Kasumi-1 (cell line): ENCODE measurements at places on chromosomes 12 and 14.

- no peak for DNase-seq
Observed at GRCh38 chr14:54275997-54276725, 120.6 kb upstream of the CDKN3 start.

GRCh38 chr12:88334271-88334670, 192.2 kb downstream of the TMTC3 start:
- no peak for DNase-seq

DNA sequence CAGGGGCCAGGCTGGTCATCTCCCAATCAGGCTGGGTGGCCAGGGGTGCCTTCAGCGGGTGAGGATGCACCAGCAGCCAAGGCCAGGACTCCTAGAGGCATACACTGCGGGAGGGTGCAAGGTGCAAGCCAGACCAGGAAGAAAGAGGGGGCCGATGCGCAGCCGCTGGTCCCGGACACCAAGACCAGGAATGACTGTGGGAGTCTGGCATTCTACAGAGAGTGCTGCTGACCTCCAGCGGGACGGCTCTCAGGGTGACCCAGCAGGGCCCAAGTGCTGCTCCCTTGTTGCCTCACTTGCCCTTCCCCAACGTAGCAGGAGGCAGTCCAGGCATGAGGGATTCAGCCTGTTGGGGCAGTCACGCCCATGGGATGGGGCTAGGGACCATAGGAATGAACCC, 35.8 kb downstream of the DEGS2 start:
- DNase-seq = no peak

GRCh38 chr12:109775172-109775881, 57.9 kb downstream of the TRPV4 start:
- DNase-seq = peak; percentile 60

DNA sequence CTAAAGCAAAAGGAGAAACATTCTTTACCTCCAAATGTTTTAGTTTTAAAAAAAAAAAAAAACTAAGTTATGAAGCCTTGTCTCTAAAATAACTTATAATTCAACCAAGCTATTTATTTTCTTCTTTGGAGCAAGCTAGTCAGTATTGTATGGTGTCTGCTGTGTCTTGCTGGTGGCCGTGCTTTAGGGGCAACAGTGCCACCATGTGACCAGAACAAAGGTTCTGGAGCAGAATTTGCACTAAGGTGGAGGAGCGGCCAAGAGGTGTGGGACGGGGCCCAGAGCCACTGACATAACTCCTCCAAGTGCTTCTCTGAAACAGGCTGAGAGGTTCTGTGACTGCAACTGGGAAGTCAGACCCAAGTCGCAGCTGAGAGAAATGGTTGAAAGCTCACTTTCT, 4.5 kb downstream of the FICD start:
- no peak for DNase-seq

DNA sequence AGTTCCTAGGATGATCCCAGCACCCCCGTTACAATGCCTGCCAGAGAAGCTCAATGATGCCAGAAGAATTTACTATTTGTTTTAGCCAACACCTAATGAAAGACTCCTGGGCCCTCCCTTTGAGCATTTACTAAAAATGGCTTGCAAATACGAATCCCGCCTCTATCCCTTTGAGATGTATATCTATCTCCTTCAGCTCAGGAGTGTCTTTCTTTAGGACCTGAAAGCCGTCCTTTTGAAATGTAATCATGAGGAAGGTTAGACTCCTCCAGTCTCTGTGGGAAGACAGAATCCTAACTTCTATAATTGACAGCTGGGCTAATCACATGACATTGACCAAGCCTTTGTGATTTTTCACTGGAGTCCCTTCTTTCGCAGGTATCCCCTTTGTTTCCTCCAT, 19.2 kb upstream of the DYNC1H1 start:
- DNase-seq = no peak

- DNase-seq = no peak
Observed at GRCh38 chr12:75834591-75834990, 197.0 kb downstream of the PHLDA1 start.

DNA sequence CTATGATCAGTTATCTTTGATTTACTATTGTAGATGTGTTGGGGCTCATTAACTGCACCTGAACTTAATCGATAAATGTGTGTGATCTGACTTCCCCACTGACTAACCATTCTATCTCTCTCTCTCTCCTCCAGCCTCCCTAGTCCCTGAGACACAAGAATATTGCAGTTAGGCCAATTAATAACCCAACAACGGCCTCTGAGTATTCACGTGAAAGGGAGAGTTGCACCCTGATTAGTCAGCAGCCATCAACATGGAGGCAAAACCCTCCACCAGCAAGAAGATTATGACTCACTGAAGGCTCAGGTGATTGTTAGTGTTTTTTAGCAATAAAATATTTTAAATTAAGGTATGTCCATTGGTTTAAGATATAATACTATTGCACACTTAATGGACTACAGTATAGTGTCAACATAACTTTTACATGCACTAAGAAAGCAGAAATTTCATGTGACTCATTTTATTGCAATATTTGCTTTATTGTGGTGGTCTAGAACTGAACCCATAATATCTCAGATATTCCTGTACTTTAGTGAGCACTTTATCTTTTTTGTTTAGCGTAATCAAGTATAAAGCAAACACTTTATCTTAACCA, 77.1 kb upstream of the PTGDR start:
- DNase-seq = no peak

- DNase-seq = no peak
Observed at GRCh38 chr12:94648578-94648977, 1.8 kb downstream of the TMCC3 start.

- no peak for DNase-seq
Observed at GRCh38 chr12:26646571-26646970, 186.4 kb downstream of the ITPR2 start.
